CD4-positive, CD25-positive, alpha-beta regulatory T cell (primary cell): ENCODE measurements at places on chromosomes 5 and 9. TPM values are rescaled to one million over a fixed set of nuclear protein-coding genes. Genes with fewer than 3 reads are reported as not detected.

GRCh38 chr5:94355811-94356210 is 262.6 kb downstream of the KIAA0825 start:
- no peak for DNase-seq

SH3PXD2B gene
- total RNA-seq = 0.10 TPM

DNA sequence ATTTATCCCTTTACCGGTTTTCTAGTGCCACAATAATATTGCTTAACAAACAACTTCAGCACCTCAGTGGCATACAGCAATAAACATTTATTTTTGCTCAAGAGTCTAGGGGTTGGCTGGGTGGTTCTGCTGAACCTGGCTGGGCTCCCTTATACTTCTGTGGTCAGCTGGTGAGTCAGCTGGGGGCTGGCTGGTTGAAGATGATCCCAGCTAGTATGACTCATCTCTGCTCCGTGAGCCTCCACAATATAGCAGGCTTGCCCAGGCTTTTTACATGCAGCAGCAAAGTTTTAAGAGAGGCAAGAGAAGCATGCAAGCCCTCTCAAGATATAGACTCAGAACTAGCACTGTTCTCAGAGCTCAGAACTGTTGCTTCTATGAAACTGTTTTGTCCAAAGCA is 523.5 kb upstream of the CLINT1 start:
- no peak for DNase-seq

ITK gene
- total RNA-seq = 550 TPM

GRCh38 chr5:65076251-65076869 is 307.6 kb downstream of the CWC27 start:
- DNase-seq = peak; percentile 95

GRCh38 chr5:93735378-93735777 is 6.0 kb downstream of the POU5F2 start:
- no peak for DNase-seq

- DNase-seq = no peak
Observed at GRCh38 chr9:37191403-37192089, 71.2 kb downstream of the ZCCHC7 start.

GRCh38 chr5:93423300-93423699 is 157.7 kb downstream of the NR2F1-AS1 start:
- no peak for DNase-seq

DNA sequence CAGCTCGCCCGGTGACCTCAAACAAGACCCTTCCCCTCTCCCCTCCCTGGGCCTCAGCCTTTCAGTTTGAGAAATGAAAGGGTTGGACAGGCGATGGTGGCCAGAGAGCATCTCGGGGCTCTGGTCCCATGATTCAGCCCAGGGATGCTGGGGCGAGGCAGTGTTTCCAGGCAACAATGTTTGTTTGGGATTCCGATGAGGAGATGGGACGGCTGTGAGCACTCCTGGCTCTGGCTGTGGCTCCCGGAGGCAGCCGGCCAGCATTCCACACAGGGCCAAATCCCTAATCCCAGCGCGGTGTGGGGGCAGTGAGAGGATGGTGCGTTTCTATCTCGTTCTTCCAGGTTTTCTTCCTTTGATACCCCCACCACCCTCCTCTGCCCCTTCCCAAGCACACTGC is 66.0 kb downstream of the HMCN2 start:
- DNase-seq = no peak

- DNase-seq = no peak
Observed at GRCh38 chr9:137411260-137411644, 11.7 kb downstream of the EXD3 start.

DNA sequence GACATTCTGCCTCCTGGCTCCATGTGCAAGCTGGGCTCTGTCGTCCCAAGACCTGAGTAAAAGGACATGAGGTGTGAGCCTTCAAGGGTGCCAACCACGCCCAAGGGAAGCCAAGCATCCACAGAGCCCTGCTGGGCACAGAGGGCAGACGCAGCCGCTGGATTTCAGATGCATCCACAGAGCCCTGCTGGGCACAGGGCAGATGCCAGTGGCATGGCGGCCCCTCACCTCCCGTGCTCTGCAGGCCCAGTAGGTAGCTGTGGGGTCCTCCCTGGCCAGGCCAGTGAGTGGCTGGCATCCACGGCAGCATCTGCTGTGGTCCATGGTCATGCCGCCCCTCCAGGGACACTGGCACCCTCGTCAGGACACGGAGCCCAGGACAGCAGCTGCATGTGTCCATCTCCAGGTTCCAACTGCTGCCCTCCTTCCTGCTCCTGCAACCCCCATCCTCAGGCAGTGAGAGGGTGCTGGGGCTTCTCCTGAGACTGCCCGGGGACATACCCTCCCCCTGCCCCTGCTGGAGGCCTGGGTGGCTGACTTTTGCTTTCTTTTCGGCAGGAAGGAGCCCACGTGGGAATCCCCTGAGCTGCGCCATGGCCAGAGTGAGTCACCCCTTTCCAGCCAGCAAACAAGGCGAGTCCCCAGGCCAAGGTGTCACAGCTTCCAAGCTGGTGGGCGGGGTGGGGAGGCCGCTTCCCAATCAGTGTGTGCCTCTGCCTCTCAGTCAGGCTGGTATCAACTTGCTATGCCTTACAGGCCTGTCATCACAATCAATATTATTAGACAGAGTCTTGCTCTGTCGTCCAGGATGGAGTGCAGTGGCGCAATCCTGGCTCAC is 4.0 kb upstream of the TRAF2 start:
- DNase-seq = peak; percentile 88

SLC6A19 gene
- total RNA-seq = not detected
